ENCODE measurements at places on chromosomes 3 and 15.

GRCh38 chr3:150225986-150226385, 182.1 kb upstream of the TSC22D2 start:
- DNase-seq = no peak

DNA sequence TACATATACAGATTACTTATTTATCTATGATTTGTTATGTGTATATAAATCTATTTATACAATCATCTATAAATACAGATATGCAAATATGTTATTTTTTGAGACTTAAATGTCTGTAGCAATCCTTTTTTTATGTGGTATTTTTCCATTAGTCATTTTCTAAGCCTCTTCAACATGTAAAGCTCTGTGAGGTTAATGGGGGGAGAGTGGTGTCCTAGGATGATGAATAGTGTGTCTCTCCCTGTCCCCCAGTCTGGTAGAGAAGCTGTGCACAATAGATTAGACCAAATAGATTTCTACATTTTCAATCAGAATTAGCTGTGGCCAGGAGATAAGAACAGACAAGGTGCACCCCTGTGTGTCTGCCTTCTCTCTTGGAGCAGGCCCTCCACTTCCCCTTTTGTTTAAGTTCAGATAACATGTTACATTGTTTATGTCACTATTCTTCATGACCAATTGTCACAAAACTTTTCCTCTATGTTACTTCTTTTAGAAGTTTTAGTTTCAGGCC, 453.9 kb downstream of the LPP start:
- DNase-seq = no peak

GRCh38 chr15:42002333-42002732, 18.5 kb downstream of the PLA2G4E start:
- no peak for DNase-seq

- no peak for DNase-seq
Observed at GRCh38 chr15:27176785-27177406, 205.9 kb downstream of the GABRG3 start.

GRCh38 chr15:76467136-76467535, 130.6 kb downstream of the ISL2 start:
- DNase-seq = no peak

- no peak for DNase-seq
Observed at GRCh38 chr3:110149763-110150162, 812.4 kb upstream of the DPPA4 start.

DNA sequence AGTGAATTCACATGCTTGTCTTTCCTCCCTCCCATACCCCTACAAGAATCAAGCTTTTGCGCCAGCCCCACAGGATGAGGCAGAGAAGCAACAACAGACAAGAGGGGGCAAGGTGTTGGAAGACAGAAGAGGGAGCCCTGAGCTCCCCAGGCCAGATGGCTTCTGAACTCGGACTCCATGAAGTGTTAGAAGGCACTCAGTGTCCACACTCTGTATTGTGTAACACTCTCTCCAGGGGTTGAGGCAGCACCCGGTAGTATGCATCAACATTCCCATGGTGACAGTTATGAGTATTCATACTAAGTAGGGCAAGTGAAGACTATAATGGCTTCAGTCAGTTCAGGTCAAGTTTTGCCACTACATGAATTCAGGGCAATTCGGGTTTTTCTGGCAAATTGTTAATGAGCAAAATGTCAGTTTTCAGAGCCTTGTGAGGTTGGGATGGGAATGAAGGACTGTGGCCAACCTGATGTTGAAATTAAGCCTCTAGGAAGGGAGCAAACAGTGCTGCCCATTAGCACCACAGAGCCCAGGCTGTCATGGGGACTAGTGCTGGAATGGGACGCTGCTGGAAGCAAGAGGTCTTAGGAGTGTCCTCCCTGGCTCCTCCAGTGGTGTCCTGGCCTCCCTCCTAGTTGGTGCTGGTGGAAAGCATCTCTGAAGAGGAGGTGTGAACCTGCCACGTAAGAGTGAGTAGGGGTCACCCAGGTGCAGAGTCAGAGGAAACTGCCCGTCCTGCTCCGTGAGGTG, 79.4 kb downstream of the KLF15 start:
- DNase-seq = no peak

DNA sequence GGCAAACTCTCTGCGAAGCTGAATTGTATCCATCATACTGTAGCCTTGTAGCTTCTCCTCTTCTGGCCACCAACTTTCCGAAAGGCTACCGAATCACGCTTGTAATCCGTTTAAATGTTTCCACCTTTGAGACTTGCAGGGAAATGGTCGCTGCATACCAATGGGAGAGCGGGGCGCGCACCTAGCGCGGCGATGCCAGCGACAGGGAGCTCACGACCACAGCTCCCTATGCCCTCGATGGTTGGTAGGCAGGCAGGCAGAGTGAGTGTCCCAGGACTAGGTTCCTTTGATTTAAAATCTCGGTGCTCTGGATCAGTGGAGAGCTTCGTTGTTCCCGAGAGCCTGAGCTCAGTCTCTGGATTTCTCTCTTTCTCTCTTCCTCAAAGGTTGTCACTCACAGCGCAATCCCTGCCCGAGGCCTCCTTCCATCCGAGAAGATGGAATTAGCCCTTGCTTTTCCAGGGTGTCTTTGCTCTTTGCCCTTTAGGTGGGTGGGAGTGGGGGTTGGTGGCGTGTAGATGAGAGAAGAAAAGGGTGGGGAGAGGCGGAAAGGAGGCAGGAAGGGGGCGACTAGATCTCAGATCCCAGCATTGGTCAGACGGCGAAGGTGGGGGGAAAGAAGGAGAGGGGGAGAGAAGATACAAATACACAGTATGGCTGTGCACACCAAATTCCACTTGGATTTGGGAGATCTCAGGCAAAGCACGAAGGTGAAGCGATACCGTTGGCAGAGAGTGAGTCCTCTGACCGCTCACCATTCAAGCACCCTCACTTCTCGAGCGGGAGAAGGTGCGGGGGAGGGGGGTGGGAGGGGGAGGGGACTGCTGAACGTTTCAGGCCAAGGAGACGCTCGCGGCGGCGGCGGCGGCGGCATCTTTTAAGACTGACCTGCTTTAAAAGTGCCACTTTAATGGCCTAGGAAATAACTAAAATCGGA, at the start of gene SLITRK3:
SLITRK3 (minus strand) TSS at position 745 of the 937 bp plus-strand sequence. CDS start 5,554 bp downstream, outside the sequence.
- DNase-seq = no peak

DNA sequence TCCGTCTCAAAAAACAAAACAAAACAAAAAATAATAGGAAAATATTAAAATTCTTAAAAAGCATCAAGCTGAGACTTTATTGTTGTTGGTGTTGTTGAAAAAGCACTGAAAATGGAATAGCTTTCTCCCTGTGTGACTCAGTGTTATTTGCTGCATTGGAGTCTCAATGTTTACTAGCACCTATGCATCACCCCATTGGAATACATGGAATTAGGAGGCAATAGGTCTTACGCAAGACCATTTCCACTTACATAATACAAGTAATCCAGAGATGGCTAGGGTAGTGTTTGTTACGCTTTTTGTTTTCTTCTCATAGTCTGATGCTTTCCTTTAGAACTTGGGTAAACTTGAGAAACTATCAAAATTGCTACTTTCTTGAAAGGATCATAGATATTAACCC, 15.2 kb downstream of the GXYLT2 start:
- DNase-seq = no peak

DNA sequence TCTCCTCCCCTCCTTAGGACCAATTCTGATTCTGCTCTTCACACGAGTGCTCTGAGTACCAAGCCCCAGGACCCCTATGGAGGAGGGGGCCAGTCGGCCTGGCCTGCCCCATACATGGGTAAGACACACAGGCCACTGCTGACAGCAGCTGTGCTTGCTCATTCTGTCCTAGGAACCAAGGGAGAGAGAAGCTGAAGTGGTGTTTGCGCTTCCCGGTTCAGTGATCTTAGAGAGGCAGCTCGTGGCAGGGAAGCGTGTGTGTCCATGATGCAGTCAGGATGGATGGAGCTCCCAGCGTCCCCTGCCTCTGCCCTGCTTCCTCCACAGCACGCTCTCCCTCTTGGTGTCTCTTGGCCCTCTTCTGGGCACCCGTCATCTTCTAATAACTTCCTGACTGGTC, 77.6 kb downstream of the CRTC3 start:
- DNase-seq = peak; percentile 70

GRCh38 chr15:98146031-98146820, 185.7 kb downstream of the ARRDC4 start:
- no peak for DNase-seq

DNA sequence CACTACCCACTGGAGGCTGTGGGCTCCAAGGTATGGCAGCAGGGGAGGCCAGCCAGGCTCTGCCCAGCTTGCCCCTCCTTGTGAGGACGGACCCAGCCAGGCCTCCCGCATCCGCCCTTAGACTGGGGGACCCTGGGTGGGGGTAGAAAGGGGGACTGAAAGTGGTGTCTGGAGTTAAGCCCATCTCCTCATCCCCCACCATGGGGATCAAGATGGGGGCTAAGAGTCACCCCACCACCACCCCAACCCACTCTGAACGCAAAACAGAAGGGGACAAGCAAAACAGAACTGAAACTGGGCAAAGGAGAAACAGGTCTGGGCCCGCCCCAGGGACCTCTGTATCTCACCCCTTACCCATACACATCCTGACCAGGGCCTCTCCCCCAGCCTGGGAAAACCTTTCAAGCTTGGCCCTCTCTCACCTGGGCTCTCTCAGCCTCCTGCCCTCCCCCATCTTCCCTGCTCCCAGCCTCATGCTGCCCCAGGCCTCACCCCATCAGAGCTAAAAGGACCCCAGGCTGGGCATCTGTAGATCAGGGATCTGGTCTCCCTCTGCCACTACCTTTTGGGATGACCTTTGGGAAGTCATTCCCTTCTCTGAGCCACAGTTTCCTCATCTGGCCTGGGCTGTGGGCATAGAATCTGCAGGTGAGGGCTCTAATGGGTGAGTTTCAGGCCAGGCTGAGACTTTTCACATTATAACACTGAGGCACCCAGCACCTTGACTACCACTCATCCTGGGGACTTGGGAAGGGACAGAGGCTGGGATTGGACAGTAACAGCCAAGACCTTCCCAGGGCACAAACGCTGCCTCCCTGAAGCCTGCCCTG, 30.0 kb upstream of the CYP11A1 start:
- no peak for DNase-seq

DNA sequence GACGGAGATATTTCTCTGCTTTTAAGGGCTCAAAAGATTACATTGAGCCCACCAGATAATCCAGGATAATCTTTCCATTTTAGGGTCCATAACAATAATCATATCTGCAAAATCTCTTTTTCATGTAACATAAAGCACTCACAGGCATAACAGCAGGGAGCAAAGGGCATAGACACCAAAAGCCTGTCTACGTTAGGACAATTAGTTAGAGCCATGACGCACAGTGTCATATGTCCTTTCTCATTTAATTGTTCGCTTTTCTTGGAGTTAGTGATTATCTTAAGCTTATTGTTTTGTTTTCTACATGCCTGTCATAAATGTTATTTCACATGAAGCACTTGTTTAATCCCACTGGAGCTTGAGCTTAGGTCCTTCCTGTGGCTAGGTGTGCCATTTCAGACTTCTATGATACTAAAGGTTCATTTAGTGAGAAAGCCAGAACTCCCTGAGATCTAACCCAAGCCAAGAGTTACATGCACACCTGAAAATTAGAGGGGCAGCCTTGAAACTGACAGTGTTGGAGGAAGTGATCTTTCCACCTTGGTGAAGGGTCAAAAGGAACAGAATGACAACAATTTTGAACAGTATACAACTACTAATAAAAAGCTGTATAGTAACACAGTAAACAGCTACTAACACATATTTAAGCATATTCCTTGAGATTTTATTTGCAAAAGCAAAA, 11.7 kb upstream of the HHATL start:
- DNase-seq = no peak

DNA sequence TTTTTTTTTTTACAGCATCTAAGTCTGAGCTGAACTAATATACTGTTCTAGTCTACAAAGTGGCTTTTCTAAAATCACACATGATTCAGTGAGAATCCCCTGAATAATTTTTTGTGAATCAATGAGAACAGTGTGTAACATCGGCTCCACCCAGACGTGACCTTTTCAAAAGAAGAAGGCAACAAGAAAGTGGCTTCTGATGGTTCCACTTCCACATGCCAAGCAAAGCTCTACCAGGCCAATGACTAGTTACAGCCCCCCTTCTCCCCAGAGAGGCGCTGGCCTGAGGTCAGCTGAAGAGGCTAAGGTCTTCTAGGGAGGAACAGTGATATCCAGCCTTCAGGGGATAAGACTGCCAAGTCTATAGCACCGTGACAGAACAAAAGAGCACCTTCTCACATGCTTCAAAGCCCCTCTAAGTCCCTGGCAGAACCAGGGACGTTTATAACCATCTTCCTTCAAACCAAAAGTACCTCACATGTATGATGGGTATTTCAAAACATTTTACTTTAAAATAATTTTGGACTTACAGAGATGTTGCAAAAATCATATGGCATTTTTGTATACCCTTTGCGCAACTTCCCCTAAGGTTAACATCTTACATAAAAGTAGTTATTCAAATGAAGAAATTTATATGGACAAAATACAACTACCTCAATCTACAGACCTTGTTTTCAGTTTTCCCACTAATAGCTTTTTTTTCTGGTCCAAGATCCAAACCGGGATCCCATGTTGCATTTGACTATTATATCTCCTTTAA, 177.9 kb downstream of the OSBPL10 start:
- no peak for DNase-seq

GRCh38 chr3:128931046-128931445, 51.6 kb downstream of the ACAD9 start:
- no peak for DNase-seq

DNA sequence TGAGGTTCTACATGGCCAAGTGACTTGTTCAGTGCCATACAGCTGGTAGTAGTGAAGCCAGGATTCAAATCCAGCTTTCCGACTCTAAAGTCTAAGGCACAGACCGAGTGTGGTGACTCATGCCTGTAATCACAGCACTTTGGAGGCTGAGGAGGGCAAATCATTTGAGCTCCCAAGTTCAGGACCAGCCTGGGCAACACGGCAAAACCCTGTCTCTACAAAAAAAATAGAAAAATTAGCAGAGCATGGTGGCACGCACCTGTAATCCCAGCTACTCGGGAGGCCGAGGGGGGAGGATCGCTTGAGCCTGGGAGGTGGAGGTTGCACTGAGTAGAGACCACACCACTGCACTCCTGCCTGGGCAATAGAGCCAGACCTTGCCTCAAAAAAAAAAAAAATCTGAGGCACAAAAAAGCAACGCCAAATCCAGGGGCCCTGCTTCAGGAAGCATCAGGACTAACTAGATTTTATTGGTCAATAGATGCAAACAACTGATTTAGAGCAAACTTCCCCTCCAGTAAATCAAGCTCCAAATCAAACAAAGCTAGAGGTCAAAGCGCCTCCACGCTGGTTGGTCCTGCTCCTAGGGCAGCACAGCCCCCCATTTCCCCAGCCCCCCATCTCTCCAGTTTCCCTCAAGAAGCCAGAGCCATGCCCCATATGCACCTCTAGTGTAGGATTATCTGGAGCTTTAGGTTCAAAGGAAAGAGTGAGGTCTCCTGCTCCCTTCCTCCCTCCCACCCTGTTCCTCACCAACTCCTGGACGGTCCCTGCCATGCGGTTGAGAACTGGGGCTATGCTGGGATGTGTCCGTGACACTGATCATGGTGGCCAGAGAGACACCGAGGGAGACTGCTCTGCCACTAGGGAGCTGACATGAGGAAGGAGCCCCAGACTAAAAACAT, 2.9 kb upstream of the TNK2 start:
- DNase-seq = no peak

GRCh38 chr3:72036899-72037298, 252.0 kb upstream of the PROK2 start:
- no peak for DNase-seq

Measured in NCI-H187 treated with DMSO at 0.1 percent for 48 hours (cell line).